ENCODE measurements at places on chromosomes 13 and 19.

DNA sequence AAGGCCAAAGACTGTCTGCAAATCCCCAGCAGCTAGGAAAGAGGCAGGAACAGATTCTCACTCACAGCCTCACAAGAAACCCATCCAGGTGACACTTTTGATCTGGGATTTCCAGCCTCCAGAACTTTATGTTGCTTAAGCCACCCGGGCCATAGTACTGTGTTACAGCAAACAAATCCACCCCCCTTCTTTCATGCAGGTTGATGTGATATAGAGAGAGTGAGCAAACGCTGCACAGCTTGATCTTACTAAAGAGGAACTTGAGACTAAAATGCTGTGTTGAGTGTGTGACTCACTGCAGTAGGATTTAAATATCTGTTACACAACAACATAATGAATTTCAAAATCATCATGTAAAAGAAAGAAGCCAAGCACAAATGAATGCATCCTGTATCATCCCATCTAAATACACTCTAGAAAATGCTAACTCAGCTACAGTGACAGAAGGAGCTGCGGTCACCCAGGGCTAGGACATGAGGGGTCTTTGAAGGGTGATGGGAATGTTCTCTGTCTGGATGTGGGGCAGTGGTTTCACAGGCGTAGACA, 32.2 kb downstream of the RCBTB2 start:
- DNase-seq, result no peak

- DNase-seq, result no peak
Measured at GRCh38 chr19:32457571-32458158, 52.1 kb downstream of the DPY19L3 start.

DNA sequence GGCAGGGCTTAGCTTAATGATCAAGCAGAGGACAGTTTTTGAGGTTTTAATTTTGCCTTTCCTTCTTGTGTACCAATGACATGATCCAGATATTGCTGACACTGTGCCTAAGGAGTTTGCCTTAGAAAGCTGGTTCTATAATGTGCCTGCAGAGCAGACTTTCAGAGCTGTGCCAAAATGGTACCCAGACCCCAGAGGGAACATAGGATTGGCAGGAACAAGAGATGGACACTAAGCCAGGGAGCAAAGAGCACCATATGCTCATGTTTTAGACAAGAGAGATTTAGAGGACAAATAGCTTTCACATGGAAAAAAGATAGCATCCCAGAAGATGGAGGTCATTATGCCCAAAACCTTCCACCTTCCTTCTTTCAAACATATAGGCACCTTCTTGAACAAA, 1241.5 kb upstream of the SPRY2 start:
- DNase-seq, result no peak

- DNase-seq, result no peak
Measured at GRCh38 chr13:44231786-44232516, 141.7 kb upstream of the SERP2 start.

GRCh38 chr19:35048911-35049411, 7.4 kb downstream of the HPN start:
- DNase-seq, result no peak

GRCh38 chr19:4575267-4576015, 16.0 kb upstream of the SEMA6B start:
- DNase-seq, result no peak

DNA sequence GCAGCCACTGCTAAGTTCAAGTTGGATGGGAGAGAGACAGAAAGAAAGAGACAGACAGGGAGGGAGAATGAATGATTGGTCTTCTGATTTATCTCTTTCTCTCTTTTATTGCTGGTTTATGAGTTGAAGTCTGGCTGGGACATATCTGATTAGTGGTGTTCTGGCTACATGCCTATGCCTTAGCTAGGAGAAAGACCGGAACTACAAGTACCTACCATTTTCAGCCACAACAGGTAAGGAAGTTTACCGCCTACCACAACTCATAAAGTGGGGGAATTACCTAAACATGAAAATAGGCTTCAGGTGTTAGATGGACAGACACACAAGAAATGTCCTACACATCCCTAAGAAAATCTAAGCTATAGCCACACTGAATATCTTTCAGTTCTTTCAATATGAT, 36.6 kb upstream of the GPC6 start:
- no peak for DNase-seq

DNA sequence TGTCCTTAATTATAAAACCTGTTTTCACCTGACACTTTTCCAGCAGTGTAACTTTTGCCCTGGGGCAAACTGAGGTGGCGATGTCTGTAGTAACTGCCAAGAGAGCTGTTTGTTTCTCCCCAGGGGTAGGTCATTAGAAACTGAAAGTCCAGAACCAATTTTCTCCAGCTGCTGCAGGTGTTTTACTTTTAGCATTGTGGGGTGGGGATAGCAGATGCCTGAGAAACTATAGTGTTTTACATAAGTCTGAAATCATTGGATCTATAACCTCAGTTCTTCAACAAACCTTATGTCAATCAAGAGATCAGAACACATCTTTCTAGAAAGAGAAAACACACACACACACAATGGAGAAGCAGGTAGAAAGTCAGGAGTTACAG, 92.7 kb downstream of the LHFPL6 start:
- no peak for DNase-seq

DNA sequence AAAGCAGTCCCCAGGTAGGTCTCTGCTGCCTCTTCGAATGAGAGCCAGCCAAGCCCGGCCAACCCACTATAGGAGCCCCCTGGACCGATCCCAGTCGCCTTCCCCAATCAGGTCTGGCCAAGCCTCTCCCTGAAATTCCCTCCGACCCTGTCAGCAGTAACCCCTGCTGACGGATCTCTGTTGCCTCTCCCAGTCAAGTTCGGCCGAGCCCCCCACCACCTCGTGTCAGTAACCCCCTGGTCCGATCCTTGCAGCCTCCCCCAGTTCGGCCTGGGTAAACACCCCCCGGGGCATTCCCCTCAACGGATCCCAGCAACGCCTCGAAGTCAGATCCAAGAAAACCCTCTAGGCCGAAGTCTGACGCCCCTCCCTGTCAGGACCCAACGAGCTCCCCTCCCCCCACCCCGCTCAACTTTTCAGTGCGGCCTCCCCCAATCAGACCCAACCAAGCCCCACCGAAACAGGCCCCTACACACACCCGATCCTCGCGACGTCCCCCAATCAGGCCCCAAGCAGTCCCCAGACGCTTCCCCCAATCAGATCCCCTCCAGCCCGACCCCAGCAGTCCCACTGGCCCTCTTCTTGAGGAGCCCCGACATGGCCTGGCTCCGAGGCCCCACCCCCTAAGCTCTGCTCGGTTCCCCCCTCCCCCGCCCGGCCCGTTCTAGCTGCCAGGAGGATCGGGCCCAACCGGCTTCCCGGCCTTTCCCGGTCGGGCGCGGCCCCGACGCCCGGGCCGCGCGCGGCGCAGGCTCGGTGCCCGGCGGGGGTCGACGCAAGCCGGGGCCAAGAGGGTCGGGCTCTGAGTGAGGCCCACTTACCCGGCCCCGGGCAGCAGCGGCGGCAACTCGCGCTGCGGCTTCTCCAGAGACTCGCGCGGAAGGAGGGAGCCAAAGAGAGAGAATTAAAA, 1.8 kb downstream of the TNPO2 start:
- DNase-seq, result peak; percentile 20

GRCh38 chr13:60575142-60575541, 178.1 kb downstream of the TDRD3 start:
- DNase-seq, result no peak

GRCh38 chr19:38229585-38230073, 5.6 kb upstream of the DPF1 start:
- DNase-seq, result peak; percentile 52

DNA sequence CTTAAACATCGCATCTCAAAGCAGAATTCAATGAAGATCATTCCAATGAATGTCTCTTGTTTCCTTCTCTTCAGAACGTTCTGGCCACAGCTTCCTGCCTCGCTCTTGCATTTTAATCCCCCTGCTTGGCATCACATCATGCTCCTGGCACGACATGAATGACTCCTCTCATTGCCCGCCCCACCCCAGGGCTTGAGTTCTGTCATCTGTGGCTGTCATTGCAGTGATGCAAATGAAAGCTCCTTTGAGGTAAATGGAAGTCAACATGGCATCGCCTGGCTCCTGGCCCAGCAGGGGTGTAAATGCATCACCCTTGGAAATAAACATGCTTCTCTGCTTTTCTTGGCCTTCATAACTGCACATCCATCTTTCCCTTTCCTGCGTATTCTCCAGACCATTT, 48.6 kb downstream of the SCEL start:
- DNase-seq, result no peak

GRCh38 chr13:113442985-113443362, 10.3 kb downstream of the ADPRHL1 start:
- no peak for DNase-seq

- no peak for DNase-seq
Measured at GRCh38 chr19:29233591-29233990, 20.6 kb upstream of the UQCRFS1 start.

DNA sequence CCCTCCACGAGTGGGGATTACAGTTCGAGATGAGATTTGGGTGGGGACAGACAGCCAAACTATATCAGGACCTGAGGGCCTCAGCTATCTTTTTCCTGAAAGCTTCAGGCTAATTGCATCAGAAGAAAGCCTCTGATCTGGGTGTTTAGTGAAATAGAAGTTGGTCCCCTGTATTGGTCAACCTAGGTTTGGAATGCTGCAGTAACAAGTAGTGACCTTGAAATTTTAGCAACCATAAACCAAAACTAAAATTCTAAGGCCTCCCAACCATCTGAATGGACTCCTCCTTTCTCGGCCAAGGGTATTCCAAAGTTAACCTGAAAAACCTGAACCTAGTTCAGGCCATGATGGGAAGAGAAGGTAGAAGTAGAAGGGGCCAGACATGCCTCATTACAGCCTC, 34.9 kb upstream of the OR10H1 start:
- DNase-seq, result no peak

DNA sequence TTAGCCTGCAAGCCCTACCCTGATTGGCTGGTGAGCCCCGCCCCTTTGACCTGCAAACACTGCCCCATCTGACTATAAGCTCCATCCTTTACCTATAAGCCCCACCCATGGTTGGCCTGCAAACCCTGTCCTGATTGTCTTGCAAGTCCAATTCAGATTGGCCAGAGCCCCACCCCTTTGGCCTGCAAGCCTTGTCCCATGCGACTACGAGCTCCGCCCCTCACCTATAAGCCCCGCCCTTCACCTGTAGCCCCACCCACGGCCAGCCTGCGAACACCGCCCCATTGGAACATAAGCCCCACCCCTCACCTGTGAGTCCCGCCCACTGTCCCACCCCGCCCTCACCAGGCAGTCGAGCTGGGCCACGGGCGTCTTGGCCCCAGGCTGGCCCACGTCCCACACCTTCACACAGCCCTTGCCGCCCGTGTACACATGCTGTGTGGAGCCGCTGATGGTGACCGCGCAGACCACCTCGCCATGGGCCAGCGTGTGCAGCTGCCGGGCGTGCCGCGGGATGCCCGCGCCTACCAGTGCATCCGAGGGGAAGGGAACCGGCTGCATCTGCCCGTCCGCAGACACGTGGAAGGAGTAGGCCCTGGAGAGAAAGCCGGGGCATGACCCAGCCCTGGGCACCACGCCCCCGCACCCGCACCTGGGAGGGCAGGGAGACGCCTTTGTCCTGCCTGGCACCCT, 22.9 kb downstream of the TLE2 start:
- DNase-seq, result no peak

DNA sequence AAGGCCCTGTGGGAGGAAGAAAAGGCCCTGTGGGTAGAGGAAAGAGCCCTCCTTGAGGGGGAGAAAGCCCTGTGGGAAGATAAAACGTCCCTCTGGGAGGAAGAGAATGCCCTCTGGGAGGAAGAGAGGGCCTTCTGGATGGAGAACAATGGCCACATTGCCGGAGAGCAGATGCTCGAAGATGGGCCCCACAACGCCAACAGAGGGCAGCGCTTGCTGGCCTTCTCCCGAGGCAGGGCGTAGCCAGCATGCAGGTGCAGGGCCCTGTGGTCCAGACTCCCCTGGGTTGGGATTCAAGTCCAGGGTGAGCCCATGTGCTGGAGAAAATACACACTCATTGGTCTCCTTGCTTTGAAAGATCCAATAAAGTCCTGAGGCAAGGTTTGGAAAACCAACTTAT, 4.1 kb downstream of the CCDC70 start:
- DNase-seq, result no peak

- DNase-seq, result peak; percentile 51
Measured at GRCh38 chr19:34269968-34270621, 15.7 kb downstream of the GARRE1 start.

- no peak for DNase-seq
Measured at GRCh38 chr13:60282708-60283107, 114.3 kb upstream of the TDRD3 start.

DNA sequence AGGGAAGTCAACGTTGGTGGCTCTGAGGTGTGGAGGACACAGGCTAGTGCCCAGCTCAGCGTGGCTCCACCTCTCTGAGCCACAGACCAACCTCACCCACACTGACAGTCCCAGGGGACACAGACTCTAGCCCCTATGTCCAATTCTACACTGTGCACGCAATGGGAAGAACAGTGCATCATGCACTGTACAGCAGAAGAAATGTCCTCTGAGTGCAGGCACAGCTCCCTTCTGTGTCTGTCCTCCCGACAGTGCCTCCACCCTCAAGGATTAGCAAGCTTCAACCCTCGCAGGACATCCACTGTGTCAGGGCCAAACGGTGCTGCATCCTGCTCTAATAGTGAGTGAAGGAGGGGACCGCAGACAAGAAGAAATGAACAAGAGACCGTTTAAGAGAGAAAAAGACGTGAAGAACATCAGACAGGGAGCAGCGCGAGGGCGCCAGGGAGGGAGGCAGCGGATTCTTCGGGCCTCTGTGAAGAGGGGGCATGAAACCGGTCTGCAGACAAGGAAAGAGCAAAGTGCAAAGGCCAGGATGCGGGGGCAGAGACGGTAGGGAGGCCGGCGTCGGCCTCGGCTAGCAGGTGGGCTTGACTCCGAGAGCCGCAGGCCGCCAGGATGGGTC, 681 bp downstream of the ZNF837 start:
- no peak for DNase-seq

DNA sequence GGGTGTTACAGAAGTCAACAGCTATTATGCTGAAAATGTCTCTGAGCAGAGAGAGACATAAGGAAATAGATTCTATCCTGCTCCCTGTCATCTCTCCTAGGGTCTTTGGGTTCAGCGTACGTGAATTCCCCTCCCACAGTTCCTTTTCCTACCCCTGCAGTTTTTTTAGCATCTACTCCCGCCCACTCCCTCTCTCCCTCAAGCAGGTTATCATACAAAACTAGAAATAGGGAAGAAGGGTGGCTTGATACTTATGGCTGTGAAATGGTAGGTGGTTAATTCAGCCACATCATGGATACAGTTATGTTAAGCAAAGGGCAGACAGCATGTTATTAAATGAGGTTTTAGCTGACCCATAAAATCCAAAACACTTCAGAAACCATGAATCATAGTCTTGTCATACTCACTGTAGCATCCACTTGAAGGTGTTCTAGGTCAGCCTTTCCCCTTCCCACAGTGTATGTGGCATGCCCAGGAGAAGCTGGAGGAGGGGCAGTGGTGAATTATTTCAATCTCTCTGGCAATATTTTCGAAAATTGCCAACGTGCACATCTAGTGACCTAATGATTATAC, 236.8 kb upstream of the SERP2 start:
- no peak for DNase-seq

GRCh38 chr13:87671031-87671752, at the start of gene SLITRK5:
SLITRK5 (plus strand) TSS chr13:87671371; CDS start chr13:87675389, 4,018 bp downstream.
- DNase-seq, result no peak

DNA sequence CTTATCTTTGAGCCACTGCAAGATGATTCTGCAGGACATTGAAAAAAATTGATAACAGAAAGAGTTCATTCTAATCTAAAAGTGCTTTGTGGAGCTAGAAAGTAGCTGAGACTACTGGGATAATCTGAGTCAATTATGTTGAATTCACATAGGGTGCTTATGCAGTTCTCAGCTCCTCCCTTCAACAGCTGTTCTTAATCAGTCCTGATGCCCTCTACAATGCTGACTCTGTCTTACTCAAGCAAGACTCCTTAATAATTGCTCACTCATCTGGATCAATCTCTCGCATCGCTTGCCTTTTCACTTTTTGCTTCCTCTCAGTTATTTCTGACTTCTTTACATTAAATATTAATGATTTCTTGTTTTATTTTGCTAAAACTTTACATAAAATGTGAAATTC, 182.1 kb downstream of the PCDH17 start:
- no peak for DNase-seq

Data from stimulated activated CD4-positive, alpha-beta T cell treated with anti-CD3 and anti-CD28 coated beads, Interleukin-15, amount 100 ng/mL, for 1 hour (primary cell).